ENCODE measurements at places on chromosomes 11 and 22.

DNA sequence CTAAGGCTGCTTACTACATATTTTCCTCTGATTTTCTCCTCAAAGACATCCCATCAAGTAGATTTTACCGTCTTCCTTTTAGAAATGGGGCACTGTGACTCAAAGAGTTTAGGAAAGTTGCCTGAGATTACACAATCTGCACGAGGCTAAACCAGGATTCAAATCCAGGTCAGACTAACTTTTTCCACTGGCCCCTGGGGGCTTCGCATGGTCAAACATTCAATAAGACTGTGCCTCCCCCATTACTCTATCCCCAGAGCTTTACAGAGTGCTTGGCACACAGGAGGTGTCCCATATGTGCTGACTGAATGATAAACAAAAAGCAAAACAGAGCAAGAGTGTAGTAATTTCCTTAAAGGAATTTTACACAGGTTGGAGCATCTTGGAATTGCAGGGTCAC is 118.1 kb upstream of the TEAD1 start:
- DNase-seq: peak; percentile 31

DNA sequence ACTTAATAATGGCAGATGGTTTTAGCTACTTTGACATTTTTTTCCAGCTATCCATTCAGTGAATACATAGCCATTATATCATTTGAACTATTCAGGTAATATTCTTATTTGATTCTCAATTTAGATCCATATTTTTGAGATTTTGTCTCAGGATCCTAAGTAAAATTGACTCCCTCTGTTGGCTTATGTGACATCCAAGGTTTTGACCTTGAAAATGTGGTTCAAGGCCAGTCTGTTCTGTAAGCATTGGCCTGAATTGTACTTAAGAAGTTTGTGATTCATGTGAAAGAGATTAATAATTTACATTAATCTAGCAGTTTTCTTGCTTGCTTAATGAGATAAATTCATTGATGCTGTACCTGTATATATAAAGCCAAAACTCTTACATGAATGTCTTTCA is 1.6 kb upstream of the SLC17A6 start:
- DNase-seq: no peak

DNA sequence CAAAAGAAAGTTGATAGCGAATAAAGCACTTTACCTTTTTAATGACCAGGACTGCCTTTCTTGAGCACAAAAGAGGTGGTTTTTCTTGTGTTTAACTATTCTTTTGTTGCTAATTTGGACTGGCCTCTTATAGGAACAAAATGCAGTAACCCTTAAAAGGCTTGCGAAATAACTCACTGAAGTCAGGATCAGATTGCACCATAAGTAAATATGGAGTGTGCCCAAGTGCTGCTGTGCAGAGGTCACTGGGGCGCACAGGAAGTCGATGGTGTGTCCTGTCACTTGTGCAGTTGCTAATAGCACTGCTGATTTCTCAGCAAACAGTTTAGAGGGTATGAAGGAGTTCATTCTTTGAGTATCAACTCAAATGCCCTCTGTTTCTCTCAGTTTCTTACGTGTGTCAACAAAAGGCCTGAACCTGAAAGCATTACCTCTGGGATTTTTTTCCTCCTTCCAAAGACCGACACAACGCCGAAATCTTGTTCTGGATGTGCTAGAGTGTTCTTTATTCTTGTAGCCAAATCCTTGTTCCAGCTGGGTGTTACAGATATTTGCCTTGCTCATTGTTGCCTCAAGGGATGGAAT is 71.3 kb downstream of the ATXN10 start:
- DNase-seq: peak; percentile 50

- no peak for DNase-seq
Measured at GRCh38 chr11:69348414-69349235, 54.7 kb downstream of the MYEOV start.

DNA sequence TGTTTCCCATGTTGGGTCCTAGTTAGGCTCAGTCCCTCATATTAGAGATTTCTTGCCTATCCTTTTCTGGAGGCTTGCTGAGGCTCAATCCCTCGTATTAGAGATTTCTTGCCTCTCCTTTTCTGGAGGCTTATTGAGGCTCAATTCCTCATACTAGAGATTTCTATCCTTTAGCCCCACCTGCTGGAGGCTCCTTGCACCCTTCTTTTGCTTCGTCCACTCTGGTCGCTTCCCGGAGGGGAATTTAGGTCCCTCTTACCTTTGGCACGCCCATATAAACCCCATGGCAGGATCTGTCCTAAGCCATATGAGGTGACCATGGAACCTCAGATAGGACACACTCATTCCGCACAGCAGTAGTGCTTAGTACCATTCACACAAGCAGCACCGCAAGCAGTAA is 15.9 kb downstream of the CYP2D6 start:
- no peak for DNase-seq

DNA sequence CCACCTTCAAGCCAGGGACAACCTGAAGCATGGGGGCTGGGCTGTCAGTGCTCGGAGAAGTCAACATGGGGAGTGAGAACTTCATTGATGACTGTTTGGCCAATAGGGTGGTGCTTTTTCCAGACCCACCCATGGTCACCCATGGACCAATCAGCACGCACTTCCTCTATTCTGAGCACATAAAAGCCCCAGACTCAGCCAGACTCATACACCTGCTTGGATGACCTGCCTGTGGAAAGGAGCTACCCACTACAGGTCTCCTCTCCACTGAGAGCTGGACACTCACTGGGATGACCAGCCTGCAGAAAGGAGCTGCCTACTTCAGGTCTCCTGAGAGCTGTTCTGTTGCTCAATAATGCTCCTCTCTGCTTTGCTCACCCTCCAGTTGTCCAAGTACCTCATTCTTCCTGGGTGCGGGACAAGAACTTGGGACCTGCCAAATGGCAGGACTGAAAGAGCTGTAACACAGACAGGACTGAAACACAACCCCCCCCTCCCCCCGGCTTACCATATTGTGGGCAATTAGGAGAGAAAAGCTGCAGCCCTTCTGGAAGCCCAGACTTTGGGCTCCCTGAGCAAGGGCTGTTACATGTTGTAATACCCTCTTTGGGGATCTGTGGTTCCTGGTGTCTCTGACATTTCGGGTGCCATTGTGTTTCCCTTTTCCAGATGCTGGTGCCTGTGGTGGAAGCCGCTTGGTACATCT is 44.4 kb upstream of the WNT11 start:
- no peak for DNase-seq

GRCh38 chr11:119389611-119390254 is 8.2 kb upstream of the USP2 start:
- DNase-seq: no peak

- no peak for DNase-seq
Measured at GRCh38 chr22:22941831-22942510, 54.4 kb downstream of the IGLL5 start.

DNA sequence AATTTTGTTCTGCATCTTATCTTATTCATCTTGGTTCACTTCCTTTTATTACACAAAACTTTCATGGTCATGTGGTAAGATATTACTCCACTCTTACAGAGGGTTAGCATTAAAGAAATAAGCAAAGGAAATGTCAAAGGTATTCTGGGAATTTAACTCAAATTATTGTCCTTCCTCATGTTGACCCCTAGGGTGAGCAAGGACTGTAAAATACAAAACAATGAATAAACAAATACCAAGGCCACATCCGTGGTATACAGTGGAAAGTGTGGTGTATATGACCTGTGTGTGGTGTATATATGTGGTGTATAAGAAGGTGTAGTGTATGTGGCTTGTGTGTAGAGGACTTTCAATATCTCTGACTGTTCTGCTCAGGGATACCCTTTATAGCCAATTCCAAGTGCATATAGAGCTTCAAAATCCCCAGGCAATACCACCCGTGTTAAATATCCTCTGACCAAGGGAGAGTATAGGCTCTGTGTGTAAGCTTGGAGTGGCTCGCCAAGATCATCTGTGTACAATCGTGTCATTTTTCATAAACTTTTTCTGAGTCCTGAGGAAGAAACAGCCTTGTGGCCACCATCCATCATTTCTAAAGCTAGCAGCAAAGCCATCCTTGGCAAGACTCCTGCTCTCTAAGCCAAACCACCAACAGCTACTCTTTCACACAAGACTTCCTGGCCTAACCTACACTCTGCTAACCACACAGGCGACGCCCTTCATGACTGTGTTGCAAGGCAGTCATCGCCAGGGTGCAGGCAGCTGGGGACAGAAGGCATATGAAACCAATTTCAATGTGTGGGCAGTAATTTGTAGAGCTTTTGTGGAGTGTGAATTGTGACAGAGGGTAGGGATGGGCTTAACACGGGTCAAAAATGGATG is 548.0 kb downstream of the ETS1 start:
- peak; percentile 90 for DNase-seq

- DNase-seq: no peak
Measured at GRCh38 chr22:20581503-20582170, 74.2 kb downstream of the MED15 start.

DNA sequence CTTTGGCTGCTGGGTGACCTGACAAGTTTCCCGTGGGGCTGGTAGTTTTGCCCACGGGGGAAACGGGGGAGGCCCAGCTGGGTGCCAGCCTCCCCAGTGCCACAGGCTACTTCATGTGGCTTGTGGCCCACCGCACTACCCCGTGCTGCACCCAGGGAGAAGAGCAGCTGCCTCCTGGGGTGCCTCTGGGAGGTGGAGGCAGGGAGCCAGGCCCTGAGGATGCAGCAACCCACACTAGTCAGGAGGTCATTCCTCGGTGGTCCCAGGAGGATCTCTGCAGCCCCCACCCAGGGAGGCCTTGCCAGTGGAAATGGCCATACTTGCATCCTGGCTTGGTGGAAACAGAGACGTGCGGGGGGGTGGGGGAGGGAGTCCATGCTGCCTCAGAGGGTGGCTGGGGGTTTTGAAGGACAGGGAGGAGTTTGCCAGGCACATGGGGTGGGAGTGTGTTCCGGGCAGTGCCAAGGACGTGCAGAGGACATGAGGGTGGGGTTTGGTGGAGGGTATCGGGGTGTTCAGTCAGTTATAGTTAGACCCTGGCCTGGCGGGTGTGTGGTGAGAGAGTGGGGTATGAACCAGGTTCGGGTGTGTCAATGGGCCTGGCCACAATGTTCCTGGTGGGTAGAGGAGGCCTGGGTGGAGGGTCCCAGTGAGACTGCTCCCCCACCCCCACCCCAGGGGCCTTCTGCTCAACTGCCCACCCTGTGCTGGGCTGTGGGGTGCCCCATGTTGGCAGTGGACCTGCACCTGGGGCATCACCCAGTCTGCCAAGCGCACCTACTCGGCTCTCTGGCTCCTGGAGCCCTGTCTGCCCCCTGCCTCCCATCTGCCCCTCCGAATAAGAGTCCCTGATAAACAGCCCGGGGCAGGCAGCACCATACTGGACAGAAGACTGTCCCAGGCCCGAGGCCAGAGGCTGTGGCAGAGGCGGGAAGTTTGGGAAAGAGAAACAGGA is 3.8 kb downstream of the PIM3 start:
- no peak for DNase-seq

DNA sequence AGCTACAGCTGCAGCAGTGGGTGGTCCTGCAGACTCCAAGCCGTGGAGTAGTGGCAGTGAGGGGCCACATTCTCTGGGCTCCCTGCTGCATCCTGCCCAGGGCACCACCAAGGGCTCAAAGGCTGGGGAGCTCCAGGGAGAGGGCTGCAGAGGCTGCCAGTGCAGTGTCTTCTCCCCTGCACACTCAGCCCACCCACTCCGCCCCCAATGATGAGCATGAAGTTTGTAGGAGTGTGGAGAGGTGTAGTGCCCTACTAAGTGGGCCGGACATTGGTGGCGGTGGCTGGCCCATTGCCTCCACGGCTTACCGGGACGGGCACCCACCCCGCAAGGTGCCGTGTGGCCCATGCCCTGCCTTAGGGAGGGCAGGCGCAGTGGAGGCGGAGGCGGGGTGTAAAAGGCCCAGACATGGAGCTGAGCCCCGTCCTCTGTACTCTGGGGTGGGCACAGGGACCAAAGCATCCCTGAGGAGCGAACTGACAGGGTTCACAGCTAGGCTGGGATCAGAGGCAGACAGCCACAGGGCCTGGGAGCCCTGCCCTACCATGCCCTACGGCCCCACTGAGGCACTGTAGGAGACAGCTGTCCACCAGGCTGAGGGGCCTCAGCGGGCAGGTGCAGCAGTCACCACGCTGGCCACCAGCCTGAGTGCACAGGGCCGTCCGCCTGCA is 18.9 kb downstream of the ARVCF start:
- DNase-seq: no peak

DNA sequence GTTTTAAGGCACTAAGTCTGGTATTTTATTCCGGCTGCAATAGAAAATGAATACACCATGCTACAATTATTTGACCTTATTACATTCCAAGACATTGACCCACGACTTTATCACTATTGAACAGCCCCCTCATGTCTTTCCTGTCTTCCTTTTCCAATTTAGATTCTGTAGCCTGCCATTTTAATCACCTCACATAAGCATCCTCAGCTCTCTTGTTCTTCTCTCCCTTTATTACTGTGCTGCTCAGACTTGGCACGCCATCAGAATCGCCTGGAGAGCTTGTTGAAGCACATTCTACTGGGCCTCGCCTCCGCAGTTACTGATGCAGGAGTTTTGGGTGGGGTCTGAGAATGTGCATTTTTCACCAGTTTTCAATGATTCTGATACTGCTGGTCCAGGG is 38.7 kb upstream of the SWAP70 start:
- DNase-seq: no peak

DNA sequence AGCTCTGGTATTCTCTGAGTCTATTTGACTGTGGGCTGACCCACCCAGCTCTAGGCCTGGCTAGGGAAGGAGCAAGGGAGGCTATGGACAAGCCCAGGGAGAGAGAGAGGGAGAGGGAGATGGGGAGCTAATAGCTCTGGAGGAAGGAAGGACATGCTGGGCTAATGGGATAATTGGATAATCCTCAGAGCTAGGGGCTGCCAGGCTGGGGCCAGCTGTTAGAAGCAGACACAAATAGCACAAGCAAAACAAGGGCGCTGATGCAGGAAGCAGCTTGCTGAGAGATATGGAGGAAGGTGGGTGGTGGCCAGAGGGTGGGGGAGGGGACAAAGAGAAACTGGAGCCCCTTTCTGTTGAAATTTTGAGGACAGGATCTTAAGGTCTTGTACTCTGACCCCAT is 23.2 kb downstream of the ADORA2A start:
- no peak for DNase-seq

DNA sequence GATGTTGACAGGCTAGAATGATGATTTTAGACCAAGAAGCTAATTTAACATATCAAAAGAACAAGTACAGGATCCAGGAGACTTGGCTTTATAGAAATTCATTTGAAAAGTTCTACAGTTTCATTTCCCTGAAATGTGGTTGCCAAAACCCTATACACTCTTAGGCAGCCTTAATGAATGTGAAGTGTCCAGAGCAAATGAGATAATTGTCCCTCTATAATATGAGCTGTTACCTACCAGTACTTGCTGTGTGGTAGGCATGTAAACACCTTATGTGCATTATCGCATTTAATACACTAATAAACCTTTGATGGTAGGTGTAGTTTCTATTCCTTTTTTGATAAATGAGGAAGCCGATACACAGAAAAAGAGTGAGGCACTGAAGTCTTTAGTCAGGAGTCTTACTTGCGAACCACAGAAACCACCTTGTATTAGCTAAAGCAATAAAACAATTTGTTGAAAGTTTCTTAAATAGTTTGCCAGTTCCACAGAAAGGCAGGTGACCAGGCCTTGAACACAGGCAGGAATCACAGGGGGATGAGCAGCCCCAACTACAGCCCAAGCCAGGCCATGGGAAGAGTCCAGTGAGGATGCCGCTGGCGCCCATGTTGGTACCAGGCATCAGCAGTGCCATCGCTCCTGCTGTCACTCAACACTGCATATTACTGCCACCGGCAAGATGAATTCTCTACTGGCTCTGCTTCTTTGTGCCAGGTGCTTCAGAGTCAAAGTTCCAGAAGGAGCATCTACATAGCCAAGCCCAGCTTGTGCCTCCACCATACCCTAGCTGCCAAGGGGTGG is 81.7 kb downstream of the SWAP70 start:
- no peak for DNase-seq

GRCh38 chr11:7514099-7514591 is 346 bp downstream of the PPFIBP2 start:
- DNase-seq: no peak
